Retinal pigment epithelial cell (primary cell): ENCODE measurements at places on chromosomes 1 and 21.

DNA sequence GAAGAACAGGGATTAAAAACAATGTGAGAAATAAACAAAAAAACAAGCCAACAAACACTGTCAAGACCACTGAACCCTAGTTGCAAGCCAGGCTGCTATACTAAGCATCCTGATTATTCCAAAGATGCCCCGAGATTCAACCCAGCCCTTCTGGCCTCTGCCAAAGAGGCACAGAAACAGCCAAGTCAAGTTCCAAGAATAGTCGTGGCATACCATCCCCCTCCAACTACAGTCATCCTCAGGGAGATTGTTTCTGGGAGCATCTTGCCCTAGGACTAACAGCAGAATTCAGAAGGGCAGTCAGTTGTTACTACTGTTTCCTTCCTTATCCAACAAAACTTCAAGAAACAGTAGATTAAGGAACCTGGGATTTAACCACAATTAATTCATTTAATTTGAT is 52.3 kb downstream of the ABL2 start:
- DNase-seq: no peak

GRCh38 chr1:4628992-4629391 is 25.4 kb upstream of the AJAP1 start:
- DNase-seq: no peak

- DNase-seq: no peak
Measured at GRCh38 chr1:992362-992761, 7.5 kb downstream of the HES4 start.

DNA sequence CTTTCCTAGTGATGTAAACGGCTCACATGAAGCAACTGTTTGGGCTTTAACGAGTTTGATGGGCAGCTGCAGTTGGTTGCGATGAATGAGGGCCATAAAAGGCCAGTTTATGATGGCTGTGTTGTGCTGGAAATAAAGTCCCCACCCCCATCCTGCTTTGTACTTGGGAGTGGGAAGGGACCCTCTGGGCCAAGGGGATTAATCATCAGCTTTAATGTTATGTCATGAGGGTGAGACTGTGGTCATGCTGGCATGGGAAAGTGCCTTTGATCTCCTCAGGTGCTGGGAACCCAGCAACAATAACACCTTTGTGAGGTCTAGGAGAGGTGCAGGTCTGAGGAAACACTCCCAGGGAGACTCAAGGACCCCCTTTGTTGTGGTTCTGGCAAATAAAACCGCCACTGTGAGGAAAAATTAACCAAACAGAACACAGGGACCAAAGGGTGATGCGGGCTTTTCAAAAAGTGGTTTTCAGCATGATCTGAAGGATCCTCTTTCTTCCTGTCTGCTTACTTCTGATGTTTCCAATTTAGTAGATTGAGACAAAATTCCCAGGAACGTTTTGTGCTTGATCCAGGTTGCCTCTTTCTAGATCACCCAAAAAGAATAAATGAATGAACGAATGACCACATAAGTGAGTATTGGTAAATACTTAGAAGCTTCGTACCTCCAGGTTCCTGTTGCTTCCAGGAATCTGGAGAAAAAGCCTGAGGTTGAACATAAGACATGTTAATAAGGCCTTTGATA is 257.8 kb upstream of the HOOK1 start:
- DNase-seq: peak; percentile 20

GRCh38 chr1:156076609-156077429 is 5.4 kb downstream of the MEX3A start:
- DNase-seq: no peak

DNA sequence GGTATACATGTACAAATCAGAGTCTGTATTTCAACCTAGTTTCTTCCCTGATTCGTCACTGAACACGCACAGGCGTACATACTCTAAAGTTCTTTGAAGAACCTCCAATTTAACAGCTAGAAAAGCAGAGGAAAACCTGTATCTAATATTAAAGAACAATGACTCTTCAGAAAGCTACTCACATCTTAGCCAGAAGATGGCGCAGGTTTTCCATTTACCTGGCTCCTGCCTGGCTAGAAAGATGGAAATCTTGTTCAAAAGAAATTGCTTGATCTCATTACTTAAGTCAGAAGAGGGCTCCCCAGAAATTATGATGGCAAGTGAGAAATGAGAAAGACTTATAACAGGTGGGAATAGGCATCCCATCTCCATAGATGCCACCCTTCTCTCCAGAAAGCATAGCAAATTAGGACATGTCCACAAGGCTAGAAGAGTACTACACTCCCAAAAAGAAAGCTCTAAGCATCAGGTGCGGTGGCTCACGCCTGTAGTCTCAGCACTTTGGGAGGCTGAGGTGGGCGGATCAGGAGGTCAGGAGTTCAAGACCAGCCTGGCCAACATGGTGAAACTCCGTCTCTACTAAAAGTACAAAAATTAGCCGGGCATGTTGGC is 19.0 kb upstream of the L1TD1 start:
- DNase-seq: no peak

GRCh38 chr1:23578311-23578996 is 19.2 kb upstream of the ID3 start:
- no peak for DNase-seq

- no peak for DNase-seq
Measured at GRCh38 chr21:37475186-37475868, 108.8 kb downstream of the DYRK1A start.

DNA sequence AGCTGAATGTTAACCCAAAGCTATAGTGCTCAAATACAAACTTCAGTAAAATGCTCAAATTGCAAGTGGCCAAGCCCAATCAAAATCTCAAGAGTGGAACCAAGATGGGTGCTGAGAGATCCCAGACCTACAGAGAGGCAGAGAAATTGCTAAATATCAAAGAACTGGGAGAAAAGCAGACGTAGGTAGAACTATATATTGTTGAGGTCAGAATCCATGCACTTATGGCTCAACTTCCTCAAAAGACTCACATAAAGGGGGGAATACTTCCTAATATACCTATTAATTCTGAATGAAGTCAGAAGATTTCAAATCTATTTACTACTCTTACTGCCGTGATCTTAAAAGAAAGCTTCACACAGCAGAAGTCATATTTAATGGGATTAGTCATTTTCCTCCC is 65.2 kb downstream of the PUM1 start:
- no peak for DNase-seq
